ENCODE measurements at places on chromosomes 1 and 21. TPM values are rescaled to one million over a fixed set of nuclear protein-coding genes. Genes with fewer than 3 reads are reported as not detected.
A peak's percentile ranks its signal among the peaks of the same experiment; 100 is the strongest.

The OR2T11 gene
- total RNA-seq: not detected

The AMY2B gene
- total RNA-seq: 7.3 TPM

- no peak for DNase-seq
Measured at GRCh38 chr1:151193856-151194255, 3.9 kb upstream of the VPS72 start.

The BCL10 gene
- total RNA-seq: 27.3 TPM

GRCh38 chr1:9655836-9656235, 4.3 kb downstream of the PIK3CD start:
- no peak for DNase-seq

GRCh38 chr1:111213412-111213811, 13.0 kb upstream of the DENND2D start:
- no peak for DNase-seq

- DNase-seq: no peak
Measured at GRCh38 chr1:40796939-40797667, 13.5 kb downstream of the KCNQ4 start.

DNA sequence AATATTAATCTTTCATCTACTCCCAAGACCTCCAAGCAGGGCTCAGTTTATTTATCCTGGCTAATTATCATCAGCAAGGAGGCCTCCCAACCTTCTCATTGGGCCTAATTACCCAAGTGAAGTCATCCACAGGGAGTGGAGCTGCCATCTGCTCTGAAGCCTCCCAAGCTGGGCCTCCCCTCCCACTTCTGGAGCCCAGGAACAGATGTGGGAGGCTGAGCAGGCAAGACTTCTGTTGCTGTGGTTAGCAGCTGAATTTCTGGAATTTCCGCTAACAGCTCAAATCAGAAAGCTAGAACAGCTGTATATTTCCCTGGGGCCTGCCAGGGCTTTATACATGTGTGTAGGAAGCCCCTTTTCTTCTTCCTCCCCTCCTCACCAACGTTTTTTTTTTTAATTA, 127.5 kb downstream of the UCK2 start:
- no peak for DNase-seq

GRCh38 chr1:51675177-51675780, 58.4 kb downstream of the OSBPL9 start:
- DNase-seq: no peak

DNA sequence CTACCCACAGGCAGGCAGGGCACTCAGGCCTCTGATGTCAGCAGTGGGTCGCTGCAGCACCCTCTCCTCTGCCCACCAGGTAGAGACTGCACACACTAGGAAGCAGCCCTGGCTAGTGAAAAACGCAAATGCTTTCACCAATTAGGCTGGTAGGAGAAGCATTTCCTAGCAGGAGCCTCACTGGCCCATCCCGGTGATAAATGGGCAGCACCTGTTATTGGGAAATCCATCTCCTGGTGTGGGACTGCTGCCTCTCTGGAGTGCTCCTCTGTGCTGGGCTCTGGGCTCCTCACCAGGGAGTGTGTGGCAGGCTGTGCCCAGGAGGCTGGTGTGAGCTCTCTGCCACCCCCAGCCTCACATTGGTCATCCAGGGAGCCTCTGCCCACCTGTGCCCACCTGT, 28.6 kb downstream of the LRP8 start:
- DNase-seq: no peak

- DNase-seq: no peak
Measured at GRCh38 chr1:246583448-246584185, 17.4 kb downstream of the CNST start.

The TFF1 gene
- not detected for total RNA-seq

DNA sequence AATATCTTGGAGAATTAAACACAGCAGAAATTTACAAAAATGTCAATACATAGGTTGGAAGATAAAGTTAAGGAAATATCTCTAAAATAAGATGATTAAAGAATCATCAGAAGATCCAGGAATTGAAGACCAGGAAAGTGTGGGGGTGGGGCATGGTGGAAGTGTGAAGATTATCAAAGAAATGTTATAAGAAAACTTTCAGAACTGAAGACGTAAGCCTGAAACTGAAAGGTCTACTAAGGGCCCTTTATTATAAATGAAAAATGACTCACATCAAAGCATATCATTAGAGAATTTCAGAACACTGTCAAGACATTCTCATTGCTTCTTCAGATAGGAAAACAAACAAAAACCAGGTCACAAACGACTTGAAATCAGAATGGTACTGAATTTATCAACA, 92.4 kb upstream of the DPT start:
- peak; percentile 11 for DNase-seq

- DNase-seq: no peak
Measured at GRCh38 chr1:6580119-6580592, 362 bp downstream of the ZBTB48 start.

The TINAGL1 gene
- not detected for total RNA-seq

The GPR153 gene
- 0.73 TPM for total RNA-seq

- DNase-seq: no peak
Measured at GRCh38 chr1:224592636-224593582, 23.2 kb upstream of the CNIH3 start.

The NSL1 gene
- total RNA-seq: 33.8 TPM

- no peak for DNase-seq
Measured at GRCh38 chr1:13794231-13795187, 94.5 kb downstream of the PRDM2 start.

The HAO2 gene
- not detected for total RNA-seq

The ARHGEF16 gene
- not detected for total RNA-seq

The RCAN3 gene
- 43.6 TPM for total RNA-seq

The FAM72A gene
- 34.0 TPM for total RNA-seq

The OR10K1 gene
- total RNA-seq: not detected

DNA sequence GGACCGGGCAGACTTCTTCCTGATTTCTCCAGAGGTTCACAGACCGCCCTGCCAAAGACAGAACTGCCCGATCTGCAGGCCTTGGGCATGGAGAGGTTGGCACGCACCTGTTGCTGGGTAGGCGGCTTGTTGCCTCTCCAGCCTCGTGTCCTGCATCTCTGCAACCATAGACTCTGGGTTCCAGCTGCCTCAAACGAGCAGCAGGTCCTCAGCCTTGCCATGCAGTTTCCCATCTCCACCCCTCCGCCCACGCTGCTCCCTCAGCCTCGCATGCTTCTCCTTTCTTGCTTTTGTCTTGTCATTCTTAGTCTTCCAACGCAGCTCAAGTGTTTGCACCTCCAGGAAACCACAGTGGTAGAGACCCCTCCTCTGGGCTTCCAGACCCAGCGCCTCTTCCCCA, 126.2 kb downstream of the LACTBL1 start:
- DNase-seq: no peak

DNA sequence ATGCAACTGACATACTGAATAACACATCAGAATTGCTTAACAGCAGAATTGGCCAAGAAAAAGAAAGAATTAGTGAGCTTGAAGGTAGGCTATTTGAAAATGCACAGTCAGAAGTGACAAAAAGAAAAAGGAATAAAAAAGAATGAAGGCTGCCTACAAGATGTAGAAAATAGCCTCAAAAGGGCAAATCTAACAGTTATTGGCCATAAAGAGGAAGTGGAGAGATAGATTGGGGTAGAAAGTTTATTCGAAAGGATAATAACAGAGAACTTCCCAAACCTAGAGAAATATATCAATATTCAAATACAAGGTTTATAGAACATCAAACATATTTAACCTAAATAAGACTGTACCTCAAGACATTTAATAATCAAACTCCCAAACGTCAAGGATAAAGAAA, 67.5 kb downstream of the ATP6V1G3 start:
- no peak for DNase-seq

The TDRD10 gene
- not detected for total RNA-seq

The AMPD1 gene
- not detected for total RNA-seq

Measured in activated naive CD4-positive, alpha-beta T cell treated with anti-CD3 and anti-CD28 coated beads, Interleukin-2, amount 50 U/mL, for 72 hours (primary cell).